ENCODE measurements at places on chromosomes 12 and 14.
A peak's percentile ranks its signal among the peaks of the same experiment; 100 is the strongest.

DNA sequence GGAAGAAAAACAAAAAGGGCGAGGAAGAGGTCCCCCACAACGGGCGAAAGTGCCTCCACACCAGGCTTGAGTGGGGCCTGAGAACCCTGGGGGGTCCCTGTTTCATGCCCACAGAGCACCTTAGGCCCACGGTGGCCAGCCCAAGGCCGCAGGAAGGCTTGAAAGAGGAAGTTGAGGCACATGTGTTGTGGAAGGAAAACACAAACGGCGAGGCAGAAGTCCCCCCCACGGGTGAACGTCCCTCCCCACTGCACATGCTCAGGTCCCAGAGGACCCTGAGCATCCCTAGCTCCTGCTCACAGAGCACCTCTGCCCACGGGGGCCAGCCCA is 371.5 kb downstream of the ALG10 start:
- no peak for DNase-seq

DNA sequence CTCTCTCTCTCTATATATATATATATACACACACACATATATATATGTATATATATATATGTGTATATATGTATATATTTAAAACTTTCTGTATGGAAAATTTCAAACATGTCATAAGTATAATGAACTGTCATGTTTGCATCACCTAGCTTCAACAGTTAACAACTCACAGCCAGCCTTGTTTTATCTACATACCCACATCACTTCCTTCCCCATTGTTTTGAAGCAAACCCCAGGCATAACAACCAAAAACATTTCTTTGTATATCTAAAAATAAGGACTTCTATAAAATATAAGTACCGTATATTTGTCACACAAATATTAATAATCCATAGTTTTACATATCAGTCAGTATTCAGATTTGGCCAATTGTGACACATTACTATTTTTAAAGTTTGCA is 57.4 kb downstream of the PAPOLA start:
- DNase-seq = no peak

- DNase-seq = no peak
Measured at GRCh38 chr14:54207075-54207474, 189.7 kb upstream of the CDKN3 start.

- no peak for DNase-seq
Measured at GRCh38 chr14:94340533-94340932, 17.4 kb upstream of the SERPINA6 start.

GRCh38 chr14:55816225-55816624 is 236.2 kb downstream of the KTN1 start:
- DNase-seq = no peak

- DNase-seq = no peak
Measured at GRCh38 chr12:101792046-101792931, 38.5 kb downstream of the GNPTAB start.

DNA sequence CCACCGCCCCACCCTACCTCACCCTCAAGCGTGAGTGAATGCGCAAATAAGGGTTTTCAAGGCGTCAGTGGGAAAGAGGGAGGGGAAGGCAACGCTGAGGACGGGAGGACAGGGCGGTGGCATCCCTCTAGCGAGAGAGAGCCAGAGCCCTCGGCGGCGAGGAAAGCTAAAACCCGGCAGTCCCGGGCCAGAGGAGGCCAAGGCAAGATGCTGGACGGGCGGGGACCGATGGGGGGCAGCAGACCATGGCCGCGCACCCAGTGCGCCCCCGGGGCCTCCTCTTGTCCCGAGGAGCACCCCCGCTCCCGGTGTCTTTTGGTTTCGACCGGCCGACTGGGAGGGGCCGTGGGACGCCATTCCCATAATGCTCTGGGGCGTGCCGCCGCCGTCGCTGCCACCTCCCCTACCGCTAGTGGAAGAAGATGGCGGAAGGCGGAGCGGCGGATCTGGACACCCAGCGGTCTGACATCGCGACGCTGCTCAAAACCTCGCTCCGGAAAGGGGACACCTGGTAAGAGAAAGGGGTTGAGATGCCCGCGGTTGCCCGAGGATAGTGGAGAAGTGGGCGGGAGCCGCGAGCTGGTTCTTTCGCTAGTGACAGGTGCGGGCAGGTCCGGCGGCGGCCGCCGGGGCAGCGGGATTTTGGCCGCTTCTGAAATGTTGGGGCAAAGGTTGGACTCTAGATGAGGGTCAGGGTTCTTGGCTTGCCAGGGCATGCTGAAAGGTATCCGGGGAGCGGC is at the start of gene USP15:
Gene USP15, plus strand, starts transcription at position 412 of the 740 bp plus-strand sequence. Its CDS starts 11 bp downstream, at position 423.
- peak; percentile 94 for DNase-seq

DNA sequence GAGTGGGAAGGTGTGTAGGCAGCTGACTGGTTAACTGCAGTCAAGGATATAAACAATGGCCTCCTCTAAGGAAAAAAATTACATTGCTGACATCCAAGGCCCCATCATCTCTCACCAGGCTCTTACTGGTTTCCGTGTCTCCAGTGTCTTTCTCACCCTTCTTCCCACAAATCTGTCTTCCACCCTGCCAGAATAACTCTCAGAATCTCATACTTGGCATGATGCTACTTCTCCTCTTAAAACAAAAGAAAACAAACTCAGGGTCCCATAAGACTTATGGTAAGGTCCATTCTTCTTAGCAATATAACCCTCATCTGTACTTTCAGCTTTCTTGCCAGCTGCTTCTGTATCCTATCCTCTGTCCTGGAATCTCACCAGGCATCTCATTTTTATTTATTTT is 68.9 kb downstream of the SUSD6 start:
- DNase-seq = no peak

DNA sequence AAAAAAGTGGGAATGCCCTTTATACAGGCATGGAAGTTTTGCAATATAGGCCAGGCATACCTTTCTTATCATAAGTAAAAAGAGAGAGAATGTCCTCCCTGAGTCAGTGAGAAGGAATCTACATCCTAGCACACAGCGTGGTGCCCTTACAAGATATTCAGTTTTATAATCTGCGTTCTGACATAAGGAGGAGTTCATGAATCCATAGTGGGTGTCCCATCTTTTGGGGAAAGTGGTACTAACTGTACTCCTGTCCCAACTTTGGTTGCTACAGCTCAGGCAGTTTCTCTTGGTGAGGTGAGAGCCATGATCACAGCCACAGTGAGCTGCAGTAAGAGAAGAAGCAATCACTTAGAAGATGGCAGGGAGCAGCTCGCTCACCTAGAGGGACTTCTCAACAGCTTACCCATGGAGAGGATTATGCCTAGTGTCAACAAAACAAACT is 332.9 kb downstream of the BCAT1 start:
- no peak for DNase-seq

- no peak for DNase-seq
Measured at GRCh38 chr14:70640938-70641547, 673 bp upstream of the TTC9 start.

DNA sequence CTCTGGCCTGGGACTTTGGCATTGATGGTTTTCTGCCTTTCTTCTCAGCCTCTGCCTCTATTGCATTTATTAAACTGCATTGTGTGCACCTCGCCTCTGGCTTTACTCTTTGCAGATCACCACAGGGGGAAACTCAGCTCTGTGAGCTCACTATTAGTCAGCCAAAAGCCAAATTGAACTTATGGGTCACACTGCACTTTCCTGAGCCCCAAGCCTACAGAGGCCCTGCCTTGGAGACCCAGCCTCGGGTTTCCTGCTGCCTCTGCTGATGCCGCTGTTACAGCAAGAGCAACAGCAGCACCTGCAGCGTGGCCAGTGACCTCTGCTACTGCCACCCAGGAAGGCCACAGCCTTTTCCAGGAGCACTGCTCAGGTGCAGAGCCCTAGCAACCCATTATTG is 122.5 kb downstream of the DAD1 start:
- no peak for DNase-seq

GRCh38 chr14:32761381-32761968 is 177.2 kb upstream of the NPAS3 start:
- no peak for DNase-seq

GRCh38 chr14:100730581-100730980 is 3.9 kb downstream of the DLK1 start:
- DNase-seq = no peak

GRCh38 chr12:6899837-6900519 is 4.6 kb upstream of the LRRC23 start:
- DNase-seq = no peak

- DNase-seq = no peak
Measured at GRCh38 chr14:76077340-76077739, 74.4 kb upstream of the GPATCH2L start.

GRCh38 chr14:83416476-83416875 is 1882.8 kb upstream of the SEL1L start:
- no peak for DNase-seq

- no peak for DNase-seq
Measured at GRCh38 chr12:42162965-42163364, 18.3 kb upstream of the GXYLT1 start.

GRCh38 chr12:89138048-89138852 is 214.1 kb downstream of the DUSP6 start:
- no peak for DNase-seq

- no peak for DNase-seq
Measured at GRCh38 chr12:2156333-2156732, 103.5 kb downstream of the CACNA1C start.

DNA sequence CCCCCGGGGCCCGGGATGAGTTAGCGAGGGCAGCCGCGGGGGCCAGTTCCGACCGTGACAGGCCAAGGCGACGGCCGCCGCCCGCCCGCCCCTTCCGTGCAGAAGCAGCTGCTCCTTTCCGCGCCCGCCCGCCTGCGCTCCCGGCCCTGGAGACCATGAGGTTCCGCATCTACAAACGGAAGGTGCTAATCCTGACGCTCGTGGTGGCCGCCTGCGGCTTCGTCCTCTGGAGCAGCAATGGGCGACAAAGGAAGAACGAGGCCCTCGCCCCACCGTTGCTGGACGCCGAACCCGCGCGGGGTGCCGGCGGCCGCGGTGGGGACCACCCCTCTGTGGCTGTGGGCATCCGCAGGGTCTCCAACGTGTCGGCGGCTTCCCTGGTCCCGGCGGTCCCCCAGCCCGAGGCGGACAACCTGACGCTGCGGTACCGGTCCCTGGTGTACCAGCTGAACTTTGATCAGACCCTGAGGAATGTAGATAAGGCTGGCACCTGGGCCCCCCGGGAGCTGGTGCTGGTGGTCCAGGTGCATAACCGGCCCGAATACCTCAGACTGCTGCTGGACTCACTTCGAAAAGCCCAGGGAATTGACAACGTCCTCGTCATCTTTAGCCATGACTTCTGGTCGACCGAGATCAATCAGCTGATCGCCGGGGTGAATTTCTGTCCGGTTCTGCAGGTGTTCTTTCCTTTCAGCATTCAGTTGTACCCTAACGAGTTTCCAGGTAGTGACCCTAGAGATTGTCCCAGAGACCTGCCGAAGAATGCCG is 699 bp downstream of the MGAT2 start:
- DNase-seq = peak; percentile 25

DNA sequence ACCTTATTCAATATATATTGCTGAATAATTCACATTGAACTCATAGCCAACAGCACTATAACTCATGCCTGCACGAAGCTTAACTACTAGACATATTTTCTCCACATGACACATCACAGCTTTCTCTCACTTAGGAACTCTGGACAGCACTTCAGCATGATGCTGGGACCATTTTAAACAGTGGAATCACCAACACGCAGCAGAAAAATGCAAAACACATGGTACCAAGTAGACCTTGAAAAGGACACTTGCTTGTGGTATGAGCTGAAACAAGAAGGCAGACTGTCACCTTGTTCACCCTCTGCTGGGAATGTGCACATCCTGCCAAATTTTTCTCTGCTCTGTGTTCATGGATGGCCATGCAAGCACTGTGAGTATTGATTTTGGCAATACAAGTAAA is 34.8 kb upstream of the CD9 start:
- DNase-seq = no peak

DNA sequence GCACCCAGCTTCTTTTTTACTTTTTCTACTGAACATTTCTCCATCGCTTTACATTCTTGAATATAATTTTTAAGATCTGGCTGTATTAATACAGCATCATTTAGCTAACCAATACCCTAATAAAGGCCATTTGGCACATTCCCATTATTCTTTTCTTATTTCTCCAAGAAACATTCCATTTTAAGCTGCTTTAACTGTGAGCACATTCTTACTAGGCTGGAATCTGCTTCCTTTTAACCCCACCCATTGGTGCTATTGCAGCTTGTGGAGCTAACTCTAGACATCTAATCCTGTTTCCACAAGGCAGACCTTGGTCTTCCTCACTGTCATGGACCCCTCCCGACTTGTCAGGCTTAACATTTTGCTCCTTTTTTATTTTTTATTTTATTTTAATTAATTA is 15.2 kb downstream of the CALM1 start:
- DNase-seq = no peak

DNA sequence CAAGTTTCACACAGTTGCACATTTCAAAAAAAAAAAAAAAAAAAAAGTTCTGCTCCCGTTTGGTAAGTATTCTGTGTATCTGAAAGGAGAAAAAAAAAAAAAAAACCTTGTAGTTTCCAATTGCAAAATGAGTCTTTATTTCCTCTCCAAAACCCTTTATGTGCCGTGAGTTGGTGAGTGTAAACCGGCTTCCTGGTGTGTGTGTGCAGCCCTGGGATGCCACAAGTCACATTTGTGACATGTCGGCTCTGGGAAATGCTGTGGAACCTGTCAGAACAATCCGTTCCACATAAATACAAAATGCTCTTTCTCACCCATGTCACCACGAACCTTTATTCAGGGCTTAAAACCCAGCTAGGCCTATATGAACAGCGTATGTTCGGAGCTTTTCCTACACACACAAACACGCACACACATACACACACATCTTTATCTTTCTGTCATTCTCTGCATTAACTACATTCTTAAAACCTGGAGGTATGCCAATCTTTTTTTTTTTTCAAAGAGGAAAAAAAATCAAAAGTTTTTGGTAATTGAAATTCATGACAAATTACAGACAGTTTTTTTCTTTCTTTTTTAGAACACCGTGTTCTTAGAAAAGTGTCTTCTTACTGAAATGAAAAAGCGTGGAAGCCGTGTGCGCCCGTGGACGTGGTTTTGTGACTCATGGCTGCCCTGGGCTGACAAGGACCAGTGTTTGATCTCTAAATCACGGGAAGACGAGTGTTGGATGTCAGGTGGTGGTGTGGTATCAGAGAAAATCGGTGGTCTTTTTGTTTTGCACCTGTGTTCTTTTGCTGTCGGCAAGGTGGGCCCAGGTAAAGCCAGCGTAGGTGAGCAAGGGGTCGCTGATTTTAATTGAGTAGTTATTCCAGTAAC is 612.0 kb downstream of the VRK1 start:
- no peak for DNase-seq

GRCh38 chr12:111085096-111085495 is 164.7 kb upstream of the MYL2 start:
- no peak for DNase-seq

GRCh38 chr12:93599192-93599591 is 26.7 kb downstream of the SOCS2 start:
- no peak for DNase-seq

GRCh38 chr14:83294941-83295340 is 1761.3 kb upstream of the SEL1L start:
- DNase-seq = no peak

GRCh38 chr14:56119201-56119981 is 1.2 kb downstream of the PELI2 start:
- no peak for DNase-seq

- no peak for DNase-seq
Measured at GRCh38 chr12:162467-163307, 51.3 kb downstream of the SLC6A12 start.

Measured in stimulated activated CD8-positive, alpha-beta memory T cell treated with anti-CD3 and anti-CD28 coated beads, Interleukin-7, amount 100 ng/mL, for 1 hour (primary cell).